Fibroblast of villous mesenchyme (primary cell): ENCODE measurements at places on chromosomes 13 and 19. TPM values are rescaled to one million over a fixed set of nuclear protein-coding genes. Genes with fewer than 3 reads are reported as not detected.

The DCT gene
- not detected in 2 replicates for total RNA-seq

The TNNI3 gene
- total RNA-seq, result not detected in 2 replicates

The UBE2L5 gene
- not detected in 2 replicates for total RNA-seq

The TEKTIP1 gene
- total RNA-seq, result not detected in 2 replicates

The KRTDAP gene
- not detected in 2 replicates for total RNA-seq

The IRGC gene
- not detected in 2 replicates for total RNA-seq

The OR1M1 gene
- total RNA-seq, result not detected in 2 replicates

The ARHGAP35 gene
- total RNA-seq, result 31.5 and 36.7 TPM in 2 replicates

The SLAIN1 gene
- total RNA-seq, result not detected in 2 replicates

The GRIK5 gene
- not detected in 2 replicates for total RNA-seq

The LNX2 gene
- 6.1 and 7.8 TPM in 2 replicates for total RNA-seq

The LCP1 gene
- 17.7 and 44.9 TPM in 2 replicates for total RNA-seq

The DOHH gene
- 10.4 and 11.6 TPM in 2 replicates for total RNA-seq

The SARS2 gene
- total RNA-seq, result 19.0 and 23.8 TPM in 2 replicates

GRCh38 chr13:48162217-48162616 is 67.3 kb upstream of the MED4 start:
- DNase-seq, result no peak

DNA sequence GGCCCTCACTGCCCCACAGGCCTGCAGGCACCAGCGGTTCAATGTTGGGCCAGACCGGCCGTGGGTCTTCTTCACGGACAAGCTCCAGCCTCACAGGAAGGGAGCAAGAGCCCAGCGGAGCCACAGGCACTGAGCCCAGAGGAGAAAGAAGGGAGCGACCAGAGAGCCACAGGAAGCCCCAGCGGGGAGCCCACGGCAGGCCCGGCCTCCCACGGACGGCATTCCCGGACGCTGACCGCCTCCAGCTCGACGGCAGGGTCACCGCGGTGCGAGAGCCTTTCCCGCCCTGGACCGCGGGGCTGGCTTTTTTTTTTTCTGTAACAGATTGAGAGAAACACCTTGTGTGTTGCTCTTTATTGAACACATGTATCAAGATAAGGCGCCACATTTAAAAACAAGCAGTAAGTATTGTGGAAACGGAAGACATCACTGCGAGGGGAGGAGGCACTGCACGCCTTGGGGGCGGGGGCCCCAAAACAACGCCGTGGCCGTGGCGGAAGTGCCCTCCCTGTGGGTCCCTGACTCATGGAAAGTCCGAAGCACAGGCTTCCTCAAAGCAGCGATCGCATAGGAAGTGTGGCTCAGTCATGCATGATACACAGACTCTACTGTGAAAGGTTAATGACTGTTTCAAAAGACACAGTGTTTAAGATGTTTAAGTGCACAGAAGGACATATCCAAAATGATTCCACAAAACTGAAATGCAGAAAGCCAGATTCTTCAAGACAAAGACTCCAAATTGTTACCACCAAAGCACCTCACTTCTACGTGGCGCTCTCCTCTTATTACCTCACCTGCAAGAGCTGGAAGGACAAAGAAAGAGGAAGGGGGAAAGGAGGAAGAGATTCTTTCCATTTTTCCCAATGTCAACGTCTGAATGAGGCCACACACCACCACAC is 3.5 kb downstream of the RASA3 start:
- DNase-seq, result peak; percentile 93

GRCh38 chr13:113561417-113562084 is 23.0 kb upstream of the TFDP1 start:
- no peak for DNase-seq

- DNase-seq, result no peak
Observed at GRCh38 chr13:44697058-44697457, 120.9 kb upstream of the TSC22D1 start.

GRCh38 chr13:38180126-38180525 is 169.5 kb upstream of the UFM1 start:
- DNase-seq, result no peak

GRCh38 chr19:35643255-35644205 is 2.0 kb downstream of the ETV2 start:
- peak; percentile 79 for DNase-seq

DNA sequence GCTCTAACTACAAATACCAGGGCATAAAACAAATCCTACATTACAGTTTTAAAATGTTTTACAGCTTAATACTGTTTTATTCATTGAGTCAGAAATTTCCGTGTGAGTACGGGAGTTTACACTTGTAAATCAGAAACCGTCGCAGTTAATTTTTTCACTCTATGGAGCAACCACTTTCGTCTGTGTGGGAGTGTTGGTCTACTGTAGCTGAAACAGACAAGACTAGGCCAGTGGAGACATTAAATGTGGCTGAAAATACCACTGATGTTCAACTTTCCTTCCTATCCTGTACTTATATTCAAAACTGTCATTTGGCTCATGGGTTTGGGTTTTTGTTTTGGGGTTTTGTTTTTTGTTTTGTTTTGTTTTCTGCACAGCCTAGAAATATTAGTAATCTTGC is 268.7 kb downstream of the DCT start:
- peak; percentile 73 for DNase-seq

DNA sequence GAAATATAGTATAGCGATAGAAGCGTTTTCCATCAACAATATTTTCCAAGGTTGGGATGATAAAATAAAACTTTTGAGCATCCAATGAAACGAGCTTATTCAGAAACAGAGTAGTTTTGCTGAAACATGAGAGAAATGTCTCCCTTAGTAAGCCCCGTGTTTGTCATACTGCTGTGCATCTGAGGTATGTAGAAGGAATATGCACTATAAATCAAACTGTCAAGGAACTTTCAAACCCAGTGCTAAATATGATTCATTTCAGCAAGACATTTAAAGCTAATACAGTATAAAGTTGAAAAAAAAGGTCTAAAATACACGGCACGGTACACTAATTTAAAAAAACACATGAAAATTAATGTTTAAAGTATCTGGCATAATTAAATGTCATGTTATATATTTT is 546.2 kb downstream of the SLITRK5 start:
- no peak for DNase-seq

DNA sequence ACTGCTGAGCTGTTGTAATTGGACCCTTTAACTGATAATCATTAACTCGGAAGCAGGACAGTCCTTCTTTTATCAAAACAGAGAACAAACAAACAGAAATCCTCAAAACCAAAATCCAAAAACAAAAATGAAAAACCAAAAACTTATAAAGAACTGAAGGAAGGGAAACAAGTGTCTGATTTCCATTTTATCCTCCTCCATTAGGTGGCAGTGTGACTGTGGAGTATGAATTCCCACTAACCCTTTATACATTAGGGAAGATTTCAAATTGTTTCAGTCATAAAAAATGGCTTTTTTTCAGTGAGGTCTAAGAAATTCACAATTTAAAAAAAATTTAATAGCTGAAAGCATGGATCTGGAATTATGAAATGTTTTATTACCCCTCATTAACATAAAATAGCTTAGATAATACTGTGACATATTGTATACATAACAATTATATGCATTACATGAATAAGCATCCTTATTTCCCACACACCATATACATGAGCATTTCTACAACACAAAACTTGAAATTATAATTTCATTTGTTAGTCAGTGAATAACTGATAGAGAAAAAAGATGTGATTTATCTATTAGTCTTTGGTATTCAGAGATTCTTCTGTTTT is 1074.3 kb upstream of the PCDH9 start:
- DNase-seq, result peak; percentile 2

DNA sequence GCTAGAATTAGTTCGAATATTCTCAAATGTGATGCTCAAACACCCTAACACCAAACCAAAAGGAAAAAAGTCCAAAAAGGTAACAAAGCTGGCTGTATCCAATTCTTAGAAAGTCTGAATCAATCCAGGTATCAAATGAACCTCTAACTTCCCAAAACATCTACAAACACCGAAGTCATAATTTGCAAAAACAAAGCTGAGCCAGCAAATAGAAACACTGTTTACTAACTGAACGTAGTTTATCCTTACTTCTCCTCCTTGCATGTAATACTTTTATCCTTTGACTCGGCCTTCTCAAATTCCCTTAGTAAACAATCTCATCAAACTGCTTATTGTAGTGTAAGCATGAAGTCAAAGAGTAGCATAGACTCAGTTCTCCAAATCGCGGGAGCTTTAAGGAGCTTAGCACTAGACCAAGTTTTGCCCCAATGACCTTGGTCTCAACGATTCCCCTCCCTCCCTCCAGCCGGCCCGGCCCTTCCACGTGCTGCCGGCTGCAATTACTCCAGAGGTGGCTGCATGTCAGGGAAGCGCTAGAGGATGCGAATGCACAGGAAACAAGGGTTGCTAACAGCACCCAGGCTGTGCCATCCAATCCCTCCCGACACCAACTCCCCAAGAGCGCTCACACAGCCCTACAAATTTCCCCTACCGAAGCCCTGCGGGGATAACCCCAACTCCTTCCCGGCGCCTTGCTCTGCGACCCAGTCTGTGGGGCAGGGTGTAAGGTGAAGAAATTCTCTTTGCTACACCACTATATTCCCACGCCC is 693 bp downstream of the XPO4 start:
- peak; percentile 69 for DNase-seq

DNA sequence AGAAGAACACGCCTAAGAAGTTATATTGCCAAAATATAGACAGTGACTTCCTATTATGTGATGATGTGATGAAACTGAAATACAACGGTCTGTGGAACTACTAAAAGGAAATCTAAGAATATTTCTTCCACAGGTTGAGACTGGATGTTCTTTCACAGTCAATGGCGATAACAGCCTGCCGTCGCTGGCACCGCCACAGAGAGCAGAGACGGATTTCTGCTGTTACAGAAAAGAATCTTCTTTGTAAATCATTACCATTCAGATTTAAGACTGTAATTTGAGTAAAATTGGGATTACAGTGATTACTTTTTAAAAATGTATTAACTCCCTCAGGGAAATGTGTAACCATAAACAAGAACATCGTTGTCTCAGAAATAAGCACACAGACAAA is 100.8 kb downstream of the TUBGCP3 start:
- DNase-seq, result no peak

GRCh38 chr19:42370068-42370520 is 20.0 kb downstream of the CNFN start:
- DNase-seq, result no peak

GRCh38 chr19:5681391-5682106 is 722 bp downstream of the HSD11B1L start:
- DNase-seq, result no peak

DNA sequence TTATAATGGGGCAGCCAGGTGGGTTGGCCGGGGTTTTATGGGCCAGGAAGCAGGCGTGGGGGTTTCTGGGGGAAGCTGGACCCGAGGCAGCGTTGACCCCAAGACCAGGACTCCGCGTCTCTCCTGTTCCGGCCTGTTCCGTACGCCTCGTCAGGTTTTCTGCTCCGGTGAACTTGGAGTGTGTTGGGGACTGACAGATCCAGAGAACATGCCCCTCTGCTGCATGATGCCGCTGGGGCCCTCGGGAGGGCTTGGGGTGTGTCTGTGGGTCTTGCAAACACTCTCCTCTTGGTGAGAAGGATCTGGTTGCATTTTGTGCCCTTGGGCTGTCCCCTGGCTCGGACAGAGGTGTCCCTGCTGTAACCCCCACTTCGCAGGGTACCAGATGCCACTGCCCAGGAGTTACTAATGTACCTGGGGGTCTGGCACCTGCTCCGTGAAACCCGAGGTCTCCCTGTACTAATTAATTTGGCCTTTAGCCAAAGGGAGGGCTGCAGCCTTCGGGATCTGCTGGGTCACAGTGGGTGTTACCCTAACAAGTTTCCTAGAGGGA is 15.6 kb downstream of the KDM4B start:
- no peak for DNase-seq

- no peak for DNase-seq
Observed at GRCh38 chr19:9799162-9799561, 19.7 kb downstream of the FBXL12 start.

GRCh38 chr19:6754136-6754535 is 13.1 kb downstream of the SH2D3A start:
- no peak for DNase-seq

DNA sequence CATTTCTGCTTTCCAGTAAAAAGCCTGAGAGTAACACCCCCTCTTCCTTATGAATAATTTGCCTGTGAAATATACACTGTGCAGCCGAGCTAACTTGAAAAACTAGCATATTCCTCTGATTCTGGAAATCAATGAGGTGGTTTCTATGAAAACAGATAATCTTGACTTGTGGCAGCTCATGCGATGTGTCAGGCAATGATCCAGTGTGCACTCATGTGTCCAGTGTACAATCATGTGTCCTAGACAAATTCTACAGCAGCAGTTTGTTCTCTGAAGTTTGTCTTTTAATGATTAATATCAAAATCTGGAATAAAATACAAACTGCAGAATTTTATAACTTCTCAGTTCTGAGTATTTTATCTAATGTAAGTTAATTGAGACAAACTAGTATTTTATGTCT is 2213.9 kb upstream of the PCDH20 start:
- no peak for DNase-seq

- DNase-seq, result no peak
Observed at GRCh38 chr13:26425443-26426358, 131.8 kb upstream of the WASF3 start.

DNA sequence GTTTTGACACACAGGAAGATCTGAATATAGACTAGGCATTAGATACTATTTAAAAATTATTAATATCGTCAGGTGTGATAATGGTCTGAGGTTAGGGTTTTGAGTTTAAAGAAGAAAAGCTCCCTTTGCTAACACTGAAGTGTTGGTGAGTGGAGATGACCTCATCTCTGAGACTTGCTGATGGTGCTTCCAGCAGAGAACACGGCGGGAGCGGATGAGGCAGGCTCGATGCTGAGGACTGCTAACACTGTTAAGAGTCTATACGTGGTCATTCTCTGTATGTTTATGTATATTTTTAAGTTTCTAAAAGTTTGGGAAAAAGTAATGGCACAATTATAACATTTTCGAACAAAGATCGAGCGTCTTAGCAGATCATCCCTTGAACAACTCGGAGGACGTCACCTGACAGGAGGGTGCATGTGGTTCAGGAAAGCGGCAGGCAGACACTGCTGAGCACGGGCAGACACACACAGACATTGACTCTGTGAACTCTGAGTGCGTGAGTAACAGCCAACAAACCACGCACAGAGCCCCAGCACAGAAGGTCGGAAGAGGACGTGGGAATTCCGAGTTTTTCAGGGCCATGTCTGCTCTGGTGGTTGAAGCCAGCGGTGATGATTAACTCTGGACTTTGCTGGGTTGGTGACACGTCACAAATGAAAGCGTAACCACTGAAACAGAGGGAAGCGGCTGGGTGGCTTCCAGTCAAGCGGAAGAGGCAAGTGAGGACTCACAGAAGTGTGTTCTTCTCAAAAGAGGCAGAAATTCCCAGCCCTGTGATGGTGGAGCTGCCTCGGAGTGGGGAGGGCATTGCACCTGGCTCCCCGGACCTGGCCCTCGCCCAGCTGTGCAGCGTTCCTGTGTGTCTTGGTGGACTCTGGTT is 91.9 kb upstream of the TEX29 start:
- DNase-seq, result peak; percentile 48

- DNase-seq, result no peak
Observed at GRCh38 chr13:99218969-99219368, 18.3 kb downstream of the UBAC2 start.

- DNase-seq, result peak; percentile 57
Observed at GRCh38 chr19:2475018-2475701, 767 bp upstream of the GADD45B start.

DNA sequence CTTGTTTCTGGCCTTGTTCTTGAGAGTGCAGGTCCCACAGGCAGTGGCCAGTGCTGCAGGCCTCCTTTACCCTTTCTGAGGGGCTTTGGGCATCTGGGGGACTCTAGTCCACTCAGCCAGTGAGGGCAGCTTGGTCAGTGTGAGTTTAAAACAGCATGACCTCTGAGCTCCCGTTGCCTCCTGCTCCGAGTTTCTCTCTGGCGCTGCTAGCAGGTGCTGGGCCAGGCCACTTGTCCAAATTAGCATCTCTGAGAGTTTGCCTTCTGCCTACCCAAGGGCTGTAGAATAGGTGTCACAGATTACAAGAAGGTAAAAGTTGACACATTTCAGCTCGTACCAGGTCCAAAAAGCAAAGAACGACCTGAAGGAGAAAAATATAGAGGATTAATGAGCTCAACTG is 105.9 kb downstream of the SIPA1L3 start:
- no peak for DNase-seq
